Mesenchymal stem cell (in vitro differentiated cells and primary cell): ENCODE measurements at places on chromosomes 2 and 18.

DNA sequence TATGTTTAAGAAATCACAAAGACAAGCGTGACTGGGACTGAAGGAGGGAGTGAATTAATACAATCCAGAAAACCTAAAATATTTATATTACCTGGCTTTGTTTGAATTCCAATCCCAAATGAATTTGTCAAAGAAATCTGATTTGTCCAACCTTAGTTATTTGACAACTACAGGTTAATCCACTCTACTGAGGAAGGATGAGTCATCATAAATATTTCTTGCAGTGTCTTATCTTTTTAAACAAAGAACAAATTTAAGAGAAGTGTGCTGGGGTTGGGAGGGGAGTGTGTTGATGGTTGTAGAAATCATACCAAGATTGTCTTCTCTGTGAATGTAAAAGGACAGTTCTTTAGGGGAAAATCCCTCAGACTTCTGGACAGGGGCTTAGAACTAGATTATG is 1106.3 kb upstream of the SLC39A10 start:
- DNase-seq = no peak

- no peak for DNase-seq
Measured at GRCh38 chr2:233498126-233498525, 68.5 kb downstream of the USP40 start.

DNA sequence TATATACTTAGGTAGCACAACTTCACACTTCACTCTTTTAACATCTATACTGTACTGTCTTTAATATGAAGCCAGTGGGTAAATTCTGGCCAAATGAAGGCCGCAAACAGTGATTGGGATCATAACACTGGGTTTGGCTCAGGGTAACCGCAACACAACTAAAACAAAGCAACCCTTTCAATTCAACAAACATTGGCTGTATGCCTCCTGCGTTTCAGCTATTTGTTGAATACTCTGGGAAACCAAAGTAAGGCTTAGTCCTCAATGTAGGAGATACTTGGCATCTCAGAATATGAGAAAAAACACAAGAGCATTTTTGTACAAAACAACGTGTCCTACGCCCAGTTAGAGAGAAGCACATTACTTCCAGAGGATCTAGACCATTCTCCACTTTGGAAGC is 693.3 kb upstream of the KLHL29 start:
- no peak for DNase-seq

DNA sequence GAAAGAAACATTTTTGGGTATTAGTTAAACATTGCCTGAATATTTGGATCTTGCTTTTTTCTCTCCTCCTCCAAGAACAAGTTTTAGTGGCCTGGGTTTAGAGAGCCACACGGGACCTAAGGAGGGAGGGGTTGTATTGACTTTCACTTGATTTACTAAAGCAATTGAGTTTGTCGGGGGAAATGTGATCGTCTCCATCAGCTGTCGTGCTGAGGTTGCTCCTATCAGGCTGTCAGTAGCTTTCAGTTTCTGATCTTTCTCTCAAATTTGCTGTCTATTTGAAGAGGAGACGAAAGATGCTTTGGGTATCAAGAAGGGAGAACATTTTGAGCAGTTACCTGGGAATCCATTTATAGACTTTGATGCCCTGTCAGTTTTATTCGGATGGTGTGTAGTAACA is 106.0 kb downstream of the SETBP1 start:
- no peak for DNase-seq

DNA sequence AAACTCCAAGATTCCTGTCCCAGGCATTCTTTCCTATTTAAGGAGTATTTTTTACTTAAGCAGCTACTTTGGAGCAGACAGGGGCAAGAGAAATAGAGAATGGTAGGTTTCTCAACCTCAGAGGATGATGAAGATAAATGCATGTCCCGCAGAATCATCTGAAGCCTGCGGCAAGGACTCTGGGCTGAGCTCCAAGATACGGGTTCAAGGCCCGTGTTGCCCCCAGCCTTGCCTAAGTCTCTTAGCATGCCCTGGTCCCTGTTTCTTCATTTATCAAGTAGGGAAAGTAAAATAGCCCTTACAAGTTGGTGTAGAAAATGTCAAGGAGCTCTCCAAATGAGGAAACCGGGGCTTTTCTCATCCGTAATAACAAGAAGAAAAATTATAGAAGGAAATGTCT is 214.0 kb downstream of the KLHL29 start:
- DNase-seq = no peak

DNA sequence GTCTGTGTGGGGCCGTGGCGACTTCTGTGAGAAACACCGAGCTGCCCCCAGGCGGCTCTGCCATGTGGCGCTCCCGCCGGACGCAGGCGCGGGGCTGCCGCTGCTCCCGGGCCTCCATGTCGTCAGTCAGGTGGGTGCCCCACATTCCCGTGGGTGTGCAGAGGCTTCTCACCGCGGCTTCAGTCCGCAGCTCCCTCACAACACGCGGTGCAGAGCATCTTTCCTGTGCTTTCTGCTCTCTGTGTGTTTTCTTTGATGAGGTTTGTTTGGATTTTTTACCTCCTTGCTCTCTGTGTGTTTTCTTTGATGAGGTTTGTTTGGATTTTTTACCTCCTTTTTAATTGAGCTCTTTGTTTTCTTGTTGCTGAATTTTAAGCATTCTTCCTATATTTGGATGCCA is 13.0 kb downstream of the AQP12A start:
- DNase-seq = no peak

DNA sequence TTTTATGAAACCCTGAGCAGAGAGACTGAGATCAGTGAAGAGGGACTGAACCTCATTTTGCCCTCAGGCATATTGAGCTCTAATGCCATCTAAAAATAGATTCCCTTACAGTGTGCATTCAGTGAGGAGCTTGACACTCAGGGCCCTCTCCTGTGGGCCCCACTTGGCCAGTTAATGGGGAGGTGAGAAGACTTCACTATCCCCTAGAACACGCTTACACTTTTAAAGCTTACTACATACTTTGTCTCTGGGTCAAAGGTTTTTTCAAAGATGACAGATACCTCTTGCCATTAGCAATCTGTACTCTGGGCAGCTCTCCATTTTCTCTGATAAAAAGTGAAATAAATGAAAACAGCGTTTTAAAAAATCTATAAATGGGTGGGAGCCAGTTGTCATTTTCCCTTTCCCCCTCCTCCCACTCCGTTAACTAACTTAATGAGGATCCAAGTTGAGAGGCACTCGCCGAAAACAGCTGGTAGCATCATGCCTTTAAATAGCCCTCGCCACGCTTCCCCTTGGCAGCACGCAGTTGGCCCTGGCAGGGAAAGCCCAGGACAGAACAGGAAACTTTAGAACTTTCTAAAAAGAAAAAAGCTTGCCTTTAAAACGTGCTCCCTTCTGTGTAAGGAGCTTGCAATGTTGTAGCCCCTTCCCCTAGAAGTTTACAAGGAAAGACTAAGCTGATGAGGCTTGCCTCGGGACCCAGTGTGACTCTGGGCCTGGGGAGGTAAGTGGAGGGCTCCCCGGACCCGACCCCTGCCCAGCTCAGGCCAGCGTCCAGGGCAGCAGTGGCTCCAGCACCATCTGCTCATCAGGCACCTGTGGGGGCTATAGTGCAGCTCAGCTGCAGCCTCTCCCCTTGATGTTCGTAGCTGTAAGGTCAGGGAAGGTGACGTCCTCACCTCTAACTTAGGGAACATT is 58.8 kb upstream of the FOSL2 start:
- DNase-seq = no peak

GRCh38 chr2:240630771-240631547 is 5.7 kb downstream of the GPR35 start:
- DNase-seq = no peak

- DNase-seq = no peak
Measured at GRCh38 chr2:241069821-241070281, 32.2 kb downstream of the MTERF4 start.

- DNase-seq = no peak
Measured at GRCh38 chr2:238081561-238081960, 18.6 kb upstream of the ESPNL start.

GRCh38 chr2:44769349-44770011 is 172.0 kb upstream of the SIX3 start:
- DNase-seq = no peak

GRCh38 chr2:70078384-70078783 is 8.9 kb upstream of the PCBP1 start:
- no peak for DNase-seq

- DNase-seq = no peak
Measured at GRCh38 chr2:173544641-173545363, 190.1 kb downstream of the CDCA7 start.

- no peak for DNase-seq
Measured at GRCh38 chr2:200975672-200976071, 12.2 kb upstream of the ORC2 start.

GRCh38 chr2:217271813-217272212 is 411.9 kb upstream of the TNP1 start:
- DNase-seq = no peak

DNA sequence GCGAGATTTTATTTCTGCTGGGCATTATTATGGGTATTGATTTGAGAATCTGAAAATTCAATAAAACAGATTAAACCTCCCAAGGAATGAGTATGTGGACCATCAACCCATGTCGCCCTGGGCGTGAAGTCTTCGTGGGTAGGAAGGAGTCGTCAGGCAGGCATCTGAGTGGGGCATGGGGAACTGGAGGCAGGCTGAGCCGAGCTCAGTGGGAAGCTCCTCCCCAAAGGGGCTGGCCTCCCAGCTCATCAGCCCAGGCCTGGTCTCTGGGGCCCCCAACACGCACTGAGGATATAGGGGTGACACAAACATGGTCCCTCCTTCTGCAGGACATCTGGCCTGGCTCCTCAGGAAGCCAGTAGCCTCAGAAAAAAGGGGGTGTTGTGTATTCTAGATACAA is 265.2 kb downstream of the TFCP2L1 start:
- DNase-seq = no peak
